ENCODE measurements at places on chromosomes 2 and 18. TPM values are rescaled to one million over a fixed set of nuclear protein-coding genes. Genes with fewer than 3 reads are reported as not detected.

The TCF7L1 gene
- total RNA-seq, result 0.35 TPM

The SH3RF3 gene
- 4.6 TPM for total RNA-seq

The PAX8 gene
- 18.0 TPM for total RNA-seq

DNA sequence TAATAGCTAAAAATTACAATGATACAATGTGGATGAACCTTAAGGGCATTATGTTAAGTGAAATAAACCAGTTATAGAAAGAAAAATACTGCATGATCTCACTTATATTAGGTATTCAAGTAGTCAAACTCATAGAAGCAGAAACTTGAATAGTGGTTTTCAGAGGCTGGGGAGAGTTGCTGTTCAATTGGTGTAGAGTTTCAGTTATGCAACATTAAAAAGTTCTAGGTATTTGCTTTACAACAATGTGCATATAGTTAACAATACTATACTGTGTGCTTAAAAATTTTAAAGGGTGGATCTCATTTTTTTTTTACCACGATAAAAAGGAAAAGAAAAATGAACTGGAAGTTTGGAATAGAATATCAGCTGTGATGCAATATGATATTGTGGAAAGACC lies 479.1 kb downstream of the SPAG16 start:
- DNase-seq, result no peak

DNA sequence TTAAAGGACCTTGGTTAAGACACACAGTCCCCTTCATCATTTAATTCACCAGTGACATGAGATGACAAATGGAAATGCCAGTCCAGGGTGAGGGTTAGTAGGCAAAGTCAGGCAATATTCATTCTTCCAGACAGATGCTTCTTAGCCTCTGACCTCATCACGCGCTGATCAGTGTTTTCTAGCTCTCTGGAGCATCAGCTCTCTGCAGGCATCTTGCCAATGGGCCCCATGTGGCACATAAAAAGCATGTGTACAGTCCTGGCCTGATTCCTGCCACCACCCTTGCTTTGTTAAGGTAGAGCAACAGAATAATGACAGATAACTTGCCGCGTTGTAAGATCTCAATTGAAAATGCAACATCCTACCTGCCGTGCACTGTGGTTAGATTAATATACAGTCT lies 20.3 kb upstream of the NPAS2 start:
- DNase-seq, result no peak

- DNase-seq, result no peak
These were observed 155.1 kb downstream of the FIGN start for GRCh38 chr2:163580757-163581156.

GRCh38 chr2:151267537-151267936 lies 5.9 kb upstream of the RBM43 start:
- DNase-seq, result no peak

DNA sequence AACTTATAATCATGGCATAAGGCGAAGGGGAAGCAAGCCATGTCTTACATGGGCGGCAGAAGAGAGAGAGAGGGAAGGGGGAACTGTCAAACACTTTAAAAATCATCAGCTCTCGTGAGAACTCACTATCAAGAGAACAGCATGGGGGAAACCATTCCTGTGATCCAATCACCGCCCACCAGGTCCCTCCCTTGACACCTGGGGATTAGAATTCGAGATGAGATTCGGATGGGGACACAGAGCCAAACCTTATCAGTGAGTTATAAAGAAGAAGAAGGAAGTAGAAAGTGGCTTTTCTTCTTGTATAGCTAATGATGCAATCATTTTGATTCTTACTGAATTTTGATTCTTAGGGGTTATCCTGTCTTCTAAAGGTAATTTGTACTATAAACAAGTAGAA lies 51.4 kb downstream of the SMCHD1 start:
- DNase-seq, result no peak

- DNase-seq, result no peak
These were observed 26.5 kb downstream of the FIGN start for GRCh38 chr2:163709270-163709669.

DNA sequence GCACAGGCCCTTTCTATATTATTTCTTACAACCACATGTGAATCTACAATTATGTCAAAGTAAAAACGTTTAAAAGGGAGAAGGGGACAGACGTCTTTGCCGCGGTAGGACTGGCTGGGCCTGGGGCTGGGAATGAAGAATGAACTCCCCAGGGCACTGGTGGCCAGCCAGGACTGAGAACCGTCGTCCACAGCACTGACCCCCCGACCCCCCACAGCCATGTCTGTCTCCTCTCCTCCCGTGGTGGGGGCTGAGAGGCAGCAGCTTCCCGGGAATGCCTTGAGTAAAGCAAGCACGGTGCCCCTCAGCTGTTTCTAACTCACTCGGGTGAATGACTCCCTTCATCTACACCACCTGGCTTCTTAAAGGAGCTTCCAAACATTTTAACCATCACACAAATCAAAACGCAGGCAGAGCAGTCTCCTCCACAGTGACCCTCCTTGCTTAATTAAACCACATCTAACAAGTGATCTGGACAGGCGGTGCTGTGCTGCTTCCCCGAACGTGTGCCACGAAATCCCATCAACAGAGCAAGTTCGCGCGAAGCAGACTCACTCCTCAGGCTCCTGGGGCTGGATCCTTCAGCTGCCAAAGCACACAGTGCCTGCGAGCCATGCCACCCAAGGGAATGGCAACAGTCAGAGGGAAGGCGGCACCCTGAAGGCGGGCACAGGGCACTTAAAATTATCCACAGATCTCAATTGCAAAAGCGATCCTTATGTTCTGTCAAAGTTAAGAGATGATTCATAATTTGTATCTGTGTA lies 217.7 kb downstream of the EIPR1 start:
- no peak for DNase-seq

Data from Peyer's patch (tissue), 4 donors.